Fibroblast of the aortic adventitia (primary cell): ENCODE measurements at places on chromosomes 2 and 18.
A peak's percentile ranks its signal among the peaks of the same experiment; 100 is the strongest.

GRCh38 chr2:208210688-208211451 is 21.0 kb upstream of the C2orf80 start:
- no peak for DNase-seq

DNA sequence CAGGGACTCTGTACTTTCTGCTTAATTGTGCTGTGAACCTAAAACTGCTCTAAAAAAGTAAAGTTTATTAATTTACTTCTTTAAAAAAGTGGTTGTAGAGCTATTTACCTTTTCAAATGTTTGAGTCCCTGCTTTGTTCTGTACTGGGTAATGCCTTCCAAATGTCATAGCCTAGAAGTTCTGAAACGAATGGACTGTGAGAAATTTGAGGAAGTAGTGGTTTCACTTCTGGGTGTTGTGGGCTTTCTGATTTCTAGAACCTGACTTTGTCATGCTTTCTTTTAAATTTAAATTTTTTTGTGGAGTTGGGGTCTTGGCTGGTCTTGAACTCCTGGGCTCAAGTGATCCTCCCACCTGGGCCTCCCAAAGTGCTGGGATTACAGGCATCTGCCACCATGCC is 44.6 kb downstream of the SMAD4 start:
- DNase-seq = no peak

DNA sequence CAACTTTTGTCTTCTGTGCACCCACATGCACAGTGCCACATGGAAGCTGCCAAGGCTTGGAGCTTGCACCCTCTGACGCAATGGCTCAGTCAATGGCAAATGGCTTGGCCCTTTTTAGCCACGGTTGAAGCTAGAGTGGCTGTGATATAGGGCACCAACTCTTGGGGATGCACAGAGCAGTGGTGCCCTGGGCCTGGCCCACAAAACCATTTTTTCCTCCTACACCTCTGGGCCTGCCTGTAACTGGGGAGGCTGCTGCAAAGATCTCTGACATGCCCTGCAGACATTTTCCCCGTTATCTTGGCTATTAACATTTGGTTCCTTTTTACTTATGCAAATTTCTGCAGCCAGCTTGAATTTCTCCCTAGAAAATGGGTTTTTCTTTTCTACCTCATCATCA is 74.9 kb downstream of the ZDBF2 start:
- no peak for DNase-seq

DNA sequence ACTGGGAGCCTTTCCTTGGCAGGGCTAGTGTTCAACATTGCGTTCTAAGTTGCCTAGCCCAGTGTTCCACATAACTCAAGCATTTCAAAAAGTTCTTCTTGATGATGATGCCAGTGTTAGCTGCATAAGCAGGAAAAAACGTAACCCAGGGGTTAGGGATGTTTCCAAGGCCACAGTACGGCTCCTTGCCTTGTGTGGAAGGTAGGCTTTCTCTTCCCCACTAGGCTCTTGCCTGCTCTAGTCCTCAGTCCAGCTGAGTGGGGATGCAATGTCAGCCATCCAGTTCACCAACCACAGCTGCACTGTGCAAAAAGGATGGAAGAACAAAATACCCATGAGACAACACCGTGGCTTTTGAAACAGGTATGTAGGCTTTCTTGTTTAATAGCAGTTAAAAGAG is 28.0 kb upstream of the CYP26B1 start:
- no peak for DNase-seq

DNA sequence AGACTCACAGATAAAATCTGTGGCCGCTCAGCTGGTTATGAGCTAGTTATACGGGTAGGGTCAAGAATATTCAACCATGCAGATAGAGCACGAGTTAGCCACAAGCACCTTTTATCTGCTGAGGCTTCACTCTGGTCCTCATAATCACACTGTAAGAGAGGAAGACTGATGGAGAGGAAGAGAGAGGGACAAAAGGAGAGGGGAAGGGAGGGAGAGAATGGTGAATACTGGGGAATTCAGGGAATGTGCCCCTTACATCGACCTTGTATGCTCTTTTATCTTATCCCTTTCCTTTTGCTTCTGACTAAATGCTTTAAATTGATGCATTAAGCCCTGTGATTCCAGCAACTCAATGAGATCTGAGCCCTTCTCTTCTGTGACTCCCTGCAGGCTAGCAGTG is 333.1 kb downstream of the DSEL start:
- DNase-seq = no peak

- no peak for DNase-seq
Observed at GRCh38 chr18:3493501-3494244, 43.7 kb downstream of the TGIF1 start.

GRCh38 chr2:8565399-8566154 is 116.3 kb upstream of the ID2 start:
- no peak for DNase-seq

GRCh38 chr2:152466980-152467676 is 132.2 kb downstream of the FMNL2 start:
- peak; percentile 79 for DNase-seq

GRCh38 chr2:197209742-197210408 is 100.7 kb downstream of the ANKRD44 start:
- DNase-seq = no peak

GRCh38 chr2:188529710-188530109 is 238.0 kb downstream of the GULP1 start:
- DNase-seq = no peak

DNA sequence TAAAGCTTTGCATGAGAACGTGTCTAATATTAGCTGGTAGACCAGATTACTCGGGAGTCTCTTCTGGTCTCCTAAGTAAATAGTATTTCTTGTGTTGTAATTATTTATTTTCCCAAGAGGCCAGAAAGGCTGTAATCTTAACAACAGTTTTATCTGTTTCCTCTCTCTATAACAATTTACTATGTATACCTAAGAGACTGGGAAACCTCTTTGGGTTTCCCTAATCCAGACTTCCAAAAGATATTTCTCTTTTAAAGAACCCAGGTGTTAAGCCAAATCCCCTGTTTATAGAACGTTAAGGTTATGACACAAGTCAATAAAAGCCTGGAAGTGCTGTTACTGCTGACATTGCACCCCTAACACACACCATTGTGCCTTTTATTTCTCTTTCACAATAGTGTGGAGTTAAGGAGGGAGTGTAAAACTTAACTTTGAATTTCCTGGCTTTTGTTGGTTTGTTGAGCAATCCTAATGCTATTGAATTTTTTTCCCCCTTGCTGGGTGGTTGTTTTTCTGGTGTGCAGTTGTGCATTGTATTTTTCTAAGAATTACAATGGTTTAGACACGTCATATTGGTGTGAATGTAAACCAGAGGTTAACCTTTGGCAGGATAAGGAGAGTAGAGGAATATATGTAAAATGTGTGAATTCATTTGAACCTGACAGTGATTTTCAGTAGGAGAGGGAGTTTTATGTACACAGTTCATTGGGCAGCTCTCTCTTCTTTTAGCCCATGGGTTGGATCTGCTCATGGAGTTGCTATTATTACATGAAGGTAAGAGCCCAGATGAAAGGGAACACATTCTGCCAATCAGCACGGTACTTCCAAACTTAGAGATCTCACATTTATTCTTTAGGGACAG is 192.8 kb downstream of the MTX2 start:
- peak; percentile 27 for DNase-seq

GRCh38 chr2:166335284-166335683 is 40.5 kb downstream of the SCN9A start:
- peak; percentile 66 for DNase-seq

- DNase-seq = peak; percentile 82
Observed at GRCh38 chr2:217868911-217869334, 133.9 kb downstream of the TNS1 start.

DNA sequence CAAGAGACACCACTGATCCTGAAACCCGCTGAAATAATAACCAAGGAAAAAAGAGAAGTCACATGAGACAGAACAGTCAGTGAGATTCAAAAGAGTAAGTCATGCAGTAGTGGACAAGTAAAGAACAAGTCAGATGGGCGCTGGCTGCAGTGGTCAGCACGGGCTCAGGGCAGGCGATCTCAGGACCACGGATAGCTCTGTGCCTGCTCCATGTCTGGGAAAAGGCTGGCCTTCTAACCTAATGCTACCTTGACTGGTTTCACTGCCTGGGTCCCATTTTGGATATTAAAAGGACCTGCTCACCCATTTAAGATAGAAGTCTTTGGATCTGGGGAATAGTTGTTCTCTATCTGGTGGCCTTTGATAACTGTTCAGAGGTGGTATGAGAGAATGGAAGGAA is 61.7 kb upstream of the LCLAT1 start:
- peak; percentile 63 for DNase-seq

- no peak for DNase-seq
Observed at GRCh38 chr2:175074478-175074877, 69.3 kb upstream of the CHN1 start.

DNA sequence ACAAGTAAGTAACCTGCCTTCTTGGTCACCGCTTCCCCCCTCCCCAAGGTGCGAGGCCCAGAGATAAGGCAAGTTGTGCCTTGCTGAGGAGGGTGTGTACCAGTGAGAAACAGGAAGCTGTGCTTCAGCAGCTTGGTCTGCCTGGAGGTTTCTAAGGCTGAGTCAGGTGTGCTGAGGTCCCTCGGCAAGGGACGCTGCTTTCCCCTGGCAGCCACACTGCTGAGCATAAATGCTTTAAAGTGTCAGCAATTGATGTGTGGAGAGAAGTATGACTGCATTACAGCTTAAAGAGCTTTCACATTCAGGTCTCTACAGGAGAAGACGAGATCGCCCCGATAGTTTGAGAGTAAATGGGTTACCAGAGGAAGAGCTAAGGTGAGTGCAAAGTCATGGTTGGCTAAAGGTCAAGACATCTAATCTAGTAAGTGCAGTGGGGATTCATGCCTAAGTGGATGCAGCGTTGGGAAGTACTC is 86.9 kb downstream of the LIMS1 start:
- no peak for DNase-seq

GRCh38 chr2:67895227-67895941 is 167.4 kb downstream of the C1D start:
- no peak for DNase-seq

DNA sequence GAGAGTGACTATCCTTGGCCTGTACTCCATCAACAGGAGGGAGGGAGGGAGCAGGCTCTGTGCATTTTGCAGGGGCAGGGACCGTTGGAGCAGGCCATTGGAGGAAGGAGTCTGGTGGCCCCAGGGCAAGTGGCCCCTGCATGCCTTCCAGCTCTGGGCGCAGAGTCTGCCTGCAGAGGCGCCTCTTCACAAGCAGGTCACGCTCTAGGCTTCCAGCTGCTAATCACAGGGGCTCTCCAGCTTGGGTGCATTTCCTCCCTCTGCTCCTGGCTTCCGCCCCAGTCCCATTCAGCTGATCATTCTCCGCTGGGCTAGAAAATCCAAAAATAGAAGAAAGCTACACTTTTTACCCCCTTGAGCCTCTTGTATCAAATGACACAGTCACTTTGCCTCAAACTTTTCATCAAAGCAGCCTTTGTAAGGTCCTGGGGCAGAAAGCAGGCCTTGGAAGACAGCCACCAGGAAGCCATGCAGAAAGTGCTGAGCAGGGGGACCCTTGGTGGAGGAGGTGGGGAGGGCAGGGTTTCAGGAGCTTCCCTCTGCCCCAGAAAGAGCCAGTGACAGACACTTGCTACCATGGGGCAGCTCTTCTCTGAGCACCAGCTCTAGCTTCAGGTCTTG is 11.3 kb downstream of the TMEM247 start:
- peak; percentile 58 for DNase-seq

GRCh38 chr2:118925981-118926380 is 16.0 kb upstream of the MARCO start:
- no peak for DNase-seq

DNA sequence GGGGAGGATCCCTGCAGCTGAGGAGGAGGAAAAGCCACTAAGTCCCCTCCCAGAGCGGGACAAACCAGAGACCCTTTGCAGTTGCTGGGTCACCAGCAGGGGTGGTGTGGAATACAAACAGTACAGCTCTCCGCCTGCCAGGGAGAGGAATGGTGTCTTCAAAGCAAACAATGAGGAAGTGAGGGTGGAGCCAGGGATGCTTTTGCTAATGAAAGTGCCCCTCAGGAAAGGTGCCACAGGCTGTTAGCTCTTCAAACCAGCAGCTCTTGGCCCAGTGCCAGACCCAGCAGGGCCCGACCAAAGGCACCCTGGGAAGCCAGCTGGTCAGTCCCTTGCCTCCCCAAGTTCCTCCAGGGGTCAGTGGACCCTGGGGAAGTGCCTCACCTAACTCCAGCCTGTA is 102.8 kb downstream of the HIBCH start:
- peak; percentile 17 for DNase-seq

GRCh38 chr2:55530539-55531081 is 11.1 kb downstream of the CFAP36 start:
- no peak for DNase-seq

DNA sequence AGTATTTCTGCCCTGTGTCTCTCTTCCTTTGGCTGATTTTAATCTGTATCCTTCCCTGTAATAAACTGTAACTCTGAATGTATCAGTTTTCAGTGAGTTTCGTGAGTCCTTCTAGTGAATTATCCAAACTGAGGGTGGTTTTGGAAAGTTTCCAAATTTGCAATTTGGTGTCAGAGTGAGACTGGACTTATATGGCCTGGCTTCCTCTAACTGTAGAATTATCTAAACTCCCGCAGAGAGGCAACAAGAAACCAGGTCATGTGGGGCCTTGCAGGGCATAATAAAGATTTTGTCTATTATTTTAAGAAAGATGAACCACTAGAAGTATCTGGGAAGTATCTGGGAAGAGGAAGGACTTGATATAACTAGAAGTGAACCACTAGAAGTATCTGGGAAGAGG is 95.3 kb upstream of the RNF152 start:
- DNase-seq = no peak
